ENCODE measurements at places on chromosomes 7 and 10.
A peak's percentile ranks its signal among the peaks of the same experiment; 100 is the strongest.

- peak; percentile 43 for DNase-seq
Measured at GRCh38 chr10:30645340-30645827, 15.8 kb upstream of the LYZL2 start.

DNA sequence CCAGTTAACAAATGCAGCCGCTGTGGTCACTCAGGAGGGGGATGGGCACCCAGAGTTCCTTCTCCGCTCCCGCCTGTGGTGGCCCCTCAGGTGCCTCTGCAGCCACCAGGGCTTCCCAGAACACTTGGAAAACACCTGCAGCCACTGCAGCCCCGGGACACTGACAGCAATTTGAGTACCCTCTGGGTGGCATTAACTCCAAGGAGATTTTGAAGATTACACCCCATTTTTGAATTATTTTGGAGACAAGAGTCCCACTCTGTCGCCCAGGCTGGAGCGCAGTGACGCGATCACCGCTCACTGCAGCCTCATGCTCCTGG lies 32.2 kb downstream of the IL15RA start:
- DNase-seq: no peak

DNA sequence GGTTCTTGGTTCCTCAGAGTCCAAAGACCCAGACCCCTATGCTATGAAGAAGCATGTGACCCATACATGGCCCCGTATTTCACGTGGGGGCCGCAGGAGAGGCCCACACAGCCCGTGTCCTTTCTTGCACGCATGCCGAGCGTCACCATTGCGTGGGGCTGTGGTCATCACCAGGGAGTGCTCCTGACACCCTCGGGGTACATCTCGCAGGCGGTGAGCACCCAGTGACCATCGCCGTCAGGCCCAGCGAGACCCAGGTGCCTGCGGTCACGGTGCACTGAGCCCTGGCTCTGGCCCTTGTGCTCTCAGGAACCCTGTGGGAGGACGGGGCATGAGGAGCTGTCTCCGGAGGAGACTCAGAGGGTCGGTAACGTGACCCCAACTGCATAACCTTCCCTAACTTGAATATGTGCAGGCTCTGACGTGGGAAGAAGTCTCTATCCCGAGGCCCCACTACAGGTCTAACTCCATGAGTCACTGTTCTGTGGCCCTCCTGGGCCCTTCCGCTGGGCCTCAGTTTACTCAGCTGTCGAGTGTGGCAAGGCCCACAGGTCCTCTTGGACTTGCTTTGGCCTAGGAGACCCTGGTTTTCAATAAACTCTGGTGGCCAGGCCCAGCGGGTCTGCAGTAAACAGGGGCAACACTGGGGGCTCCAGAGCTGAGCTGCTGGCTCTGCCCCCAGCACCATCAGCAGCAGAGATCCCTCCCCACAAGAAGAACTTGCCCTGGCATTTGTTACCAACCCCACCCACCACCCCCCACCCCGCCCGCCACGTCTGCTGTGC lies 503.9 kb downstream of the PTPRN2 start:
- DNase-seq: no peak

GRCh38 chr7:99359465-99360154 lies 14.9 kb upstream of the ARPC1B start:
- DNase-seq: no peak

DNA sequence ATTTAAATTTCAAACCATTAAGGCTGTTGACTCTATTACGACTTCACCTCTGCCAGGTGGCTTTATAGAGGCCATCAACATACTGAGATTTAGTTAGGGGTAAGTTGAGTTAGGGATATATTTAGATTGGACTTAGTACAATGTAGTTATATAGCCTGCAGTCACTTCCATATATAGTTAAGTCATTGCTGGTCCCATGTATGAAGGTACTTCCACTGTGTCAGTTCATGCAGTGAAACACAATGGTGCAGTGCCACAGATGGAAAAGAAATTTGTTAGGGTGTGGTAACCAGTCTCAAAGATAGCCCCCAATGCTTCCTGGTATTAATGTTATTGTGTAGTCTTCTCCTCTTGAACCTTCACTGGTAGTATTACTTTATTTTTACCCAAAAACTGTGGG lies 12.6 kb upstream of the TSPAN13 start:
- no peak for DNase-seq

DNA sequence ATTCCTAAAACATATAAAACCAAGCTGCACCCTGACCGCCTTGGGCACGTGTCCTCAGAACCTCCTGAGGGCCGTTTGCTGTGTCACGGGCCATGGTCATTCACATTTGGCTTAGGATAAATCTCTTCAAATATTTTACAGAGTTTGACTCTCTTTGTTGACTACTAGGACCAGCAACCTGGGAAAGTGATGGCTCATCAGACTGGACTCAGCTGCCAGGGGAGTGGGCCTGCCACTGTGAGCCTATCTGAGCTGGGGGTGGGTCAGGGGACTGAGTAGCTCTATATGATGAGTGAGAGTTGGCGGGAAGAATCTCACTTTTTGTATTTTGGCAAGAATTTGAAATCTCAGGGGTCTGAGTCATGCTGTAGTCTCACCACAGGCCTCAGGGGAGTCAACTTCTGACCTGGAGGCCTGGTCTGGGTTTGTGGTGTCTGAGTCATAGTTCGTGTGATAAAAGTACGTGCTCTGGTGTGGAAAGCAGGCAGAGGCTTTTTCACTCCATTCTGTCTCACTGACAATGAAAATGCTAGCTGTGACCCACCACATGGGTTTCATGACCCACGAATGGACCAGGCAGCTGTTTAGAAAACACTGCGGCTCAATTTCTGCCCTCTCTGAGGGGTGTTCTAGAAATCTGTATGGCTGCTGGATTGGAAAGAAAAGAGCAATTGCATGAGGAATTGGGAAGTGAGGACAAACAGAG lies 4.2 kb upstream of the UPP1 start:
- DNase-seq: no peak

DNA sequence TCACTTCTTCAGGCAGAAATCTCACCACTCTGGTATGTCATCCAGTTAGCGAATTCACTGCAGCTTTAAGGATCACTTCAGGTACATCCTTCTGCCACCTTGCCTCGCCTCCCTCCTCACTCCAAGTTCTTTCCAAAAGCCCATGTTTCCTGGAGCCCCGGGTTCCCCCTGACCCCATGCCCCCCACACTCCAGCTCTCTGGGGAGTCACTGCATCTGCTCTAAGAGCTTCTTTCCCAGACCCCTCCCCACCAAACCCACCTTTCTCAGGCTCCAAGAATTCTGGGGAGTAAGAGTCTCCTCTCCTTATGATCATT lies 969.5 kb upstream of the ZNF722 start:
- no peak for DNase-seq

DNA sequence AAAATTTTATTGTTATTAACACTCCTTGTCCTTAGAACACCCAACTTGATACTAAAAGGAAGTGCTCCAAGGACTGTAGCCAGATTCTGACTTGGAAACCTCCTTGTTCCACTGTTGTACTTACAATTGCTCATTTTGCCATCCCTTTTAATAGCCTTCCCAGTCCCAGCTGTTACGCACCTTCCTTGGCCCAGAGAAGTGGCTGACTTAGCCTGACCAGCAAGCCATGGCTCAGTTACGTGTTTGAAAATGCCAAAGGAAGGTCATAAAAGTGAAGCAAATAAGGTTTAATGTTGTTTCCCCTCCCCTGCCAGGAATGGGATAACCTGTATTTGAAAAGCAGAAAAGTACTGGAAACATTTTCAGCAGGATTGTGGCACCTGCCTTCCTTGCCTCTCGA lies 3.7 kb upstream of the ANKRD1 start:
- DNase-seq: no peak

- DNase-seq: no peak
Measured at GRCh38 chr7:103993551-103993950, 4.1 kb upstream of the RELN start.

DNA sequence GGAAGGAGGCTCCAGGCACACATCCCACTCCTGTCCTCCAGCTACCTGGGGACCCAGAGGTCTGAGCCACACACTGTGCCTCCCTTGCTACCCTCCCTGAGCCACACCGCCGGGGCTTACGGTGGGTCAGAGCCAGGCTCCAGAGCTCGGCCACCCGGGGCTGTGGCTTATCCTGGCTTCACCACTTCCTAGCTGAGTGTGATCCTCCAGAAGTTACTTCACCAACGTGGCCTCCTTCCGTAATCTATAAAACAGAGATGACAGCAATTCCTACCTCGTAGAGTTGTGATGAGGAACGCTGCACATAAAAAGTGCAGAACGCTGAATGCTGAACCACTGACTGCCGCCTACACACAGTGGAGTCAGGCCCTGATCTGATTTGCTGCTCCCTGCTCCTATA lies 285.0 kb downstream of the PRPF18 start:
- no peak for DNase-seq

DNA sequence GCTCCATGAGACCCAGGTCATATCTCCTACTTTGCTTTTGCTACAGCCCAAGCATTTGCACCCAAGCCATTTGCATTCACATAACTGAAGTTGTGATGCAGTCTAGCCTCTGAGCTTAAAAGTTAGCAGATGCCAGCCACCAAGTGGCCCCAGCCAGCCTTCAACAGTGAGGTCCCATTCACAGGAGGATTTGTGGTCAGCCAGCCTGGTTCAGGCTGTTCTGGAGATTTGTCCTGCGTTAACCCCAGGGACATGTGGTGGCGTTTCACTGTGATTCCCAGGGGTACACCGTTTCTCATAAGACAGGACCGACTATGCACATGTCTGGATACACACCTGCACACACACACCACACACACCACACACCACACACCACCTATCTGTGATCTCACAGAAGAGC lies 51.2 kb downstream of the GPR26 start:
- DNase-seq: no peak

DNA sequence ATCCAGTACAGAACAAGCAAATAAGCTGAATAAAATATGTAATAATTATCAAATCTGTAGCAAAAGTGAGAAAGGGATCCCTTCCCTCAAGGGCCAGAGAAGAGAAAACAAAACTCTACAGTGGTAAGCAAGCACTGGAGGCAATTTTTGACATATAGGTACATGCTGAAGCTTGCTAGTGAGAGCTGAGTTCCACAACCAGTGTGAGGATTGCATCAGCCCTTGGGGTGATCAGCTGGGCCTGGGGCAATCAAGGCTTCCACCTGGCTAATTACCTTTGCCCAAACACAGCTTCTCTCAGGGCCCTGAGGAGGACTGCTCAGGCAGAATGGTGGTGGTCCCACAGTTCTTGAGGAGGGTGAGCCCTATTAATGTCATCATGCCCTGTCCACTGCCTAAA lies 134.4 kb upstream of the DLX6 start:
- no peak for DNase-seq

GRCh38 chr7:74503061-74503460 lies 49.4 kb downstream of the GTF2IRD1 start:
- no peak for DNase-seq

DNA sequence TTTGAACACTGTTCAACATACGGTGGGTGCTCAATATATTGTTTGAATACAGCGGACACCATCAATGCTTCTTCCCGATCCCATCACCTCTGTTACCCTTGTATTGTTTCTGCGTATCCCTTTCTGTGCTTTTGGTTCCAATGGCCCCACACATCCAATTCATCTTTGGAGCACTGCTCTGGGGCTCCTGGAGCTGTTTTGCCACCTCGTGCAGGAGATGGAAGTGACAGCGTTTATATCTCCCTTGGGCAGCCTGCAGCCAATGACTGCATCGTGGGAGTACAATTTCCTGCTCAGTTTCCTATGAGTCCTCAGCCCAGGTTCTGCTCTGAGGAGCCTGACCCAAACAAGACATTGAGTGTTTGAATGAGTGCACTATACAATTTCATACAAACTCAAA lies 50.2 kb upstream of the PIK3CG start:
- no peak for DNase-seq

- DNase-seq: peak; percentile 91
Measured at GRCh38 chr10:101032637-101033224, 1.7 kb downstream of the SFXN3 start.

GRCh38 chr10:48506147-48506917 lies 98.5 kb downstream of the ARHGAP22 start:
- DNase-seq: no peak

DNA sequence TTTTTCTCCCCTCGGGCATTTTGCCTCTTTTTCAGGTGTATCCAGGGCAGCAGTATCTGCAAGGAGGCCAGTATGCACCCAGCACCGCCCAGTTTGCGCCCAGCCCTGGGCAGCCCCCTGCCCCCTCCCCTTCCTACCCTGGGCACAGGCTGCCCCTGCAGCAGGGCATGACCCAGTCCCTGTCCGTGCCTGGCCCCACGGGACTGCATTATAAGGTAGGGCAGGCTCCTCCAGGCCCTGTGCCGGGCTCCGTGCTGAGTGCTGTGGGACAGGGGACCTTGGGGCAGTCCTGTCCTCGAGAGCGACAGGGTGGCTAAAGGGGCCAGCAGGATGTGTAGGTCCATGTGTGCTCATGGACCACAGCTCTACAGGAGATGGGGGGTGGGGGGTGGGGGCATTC lies 10.6 kb downstream of the ZMIZ2 start:
- DNase-seq: no peak

GRCh38 chr10:44863344-44864047 lies 47.6 kb upstream of the TMEM72 start:
- no peak for DNase-seq

- DNase-seq: no peak
Measured at GRCh38 chr10:86756511-86757112, at the start of gene BMPR1A. Gene BMPR1A, plus strand, starts transcription at chr10:86756619. Its CDS starts 119,400 bp downstream, at chr10:86876019.

DNA sequence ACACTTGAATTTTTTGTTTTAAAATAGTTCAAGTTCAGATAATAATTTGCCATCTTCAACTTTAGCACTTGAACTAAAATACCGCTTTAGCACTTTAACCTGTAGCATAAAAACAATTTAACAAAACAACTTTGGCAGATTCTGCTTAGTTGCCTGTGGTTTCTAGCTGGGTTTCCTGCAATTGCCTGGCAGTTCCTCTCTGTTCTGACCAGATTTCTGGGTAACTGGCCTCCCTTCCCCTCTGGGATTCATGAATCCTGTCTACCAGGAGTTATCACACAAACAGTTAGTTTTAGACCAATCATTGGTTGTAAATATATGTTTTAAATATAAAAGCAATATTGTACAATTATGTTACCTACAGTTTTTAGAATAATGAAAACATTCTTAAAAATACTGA lies 89.8 kb upstream of the HDAC9 start:
- no peak for DNase-seq
